ENCODE measurements at places on chromosomes 7 and 10.

GRCh38 chr10:63700631-63701156, 179.5 kb downstream of the REEP3 start:
- no peaks in the 10 kb centered on the region for H3K36me3 ChIP-seq
- H3K27ac ChIP-seq: peak overlapping the region; percentile 84
- DNase-seq: no peak
- H3K4me1 ChIP-seq: peaks cover 49% of the 10 kb centered on the region
- no peaks in the 10 kb centered on the region for H3K27me3 ChIP-seq

DNA sequence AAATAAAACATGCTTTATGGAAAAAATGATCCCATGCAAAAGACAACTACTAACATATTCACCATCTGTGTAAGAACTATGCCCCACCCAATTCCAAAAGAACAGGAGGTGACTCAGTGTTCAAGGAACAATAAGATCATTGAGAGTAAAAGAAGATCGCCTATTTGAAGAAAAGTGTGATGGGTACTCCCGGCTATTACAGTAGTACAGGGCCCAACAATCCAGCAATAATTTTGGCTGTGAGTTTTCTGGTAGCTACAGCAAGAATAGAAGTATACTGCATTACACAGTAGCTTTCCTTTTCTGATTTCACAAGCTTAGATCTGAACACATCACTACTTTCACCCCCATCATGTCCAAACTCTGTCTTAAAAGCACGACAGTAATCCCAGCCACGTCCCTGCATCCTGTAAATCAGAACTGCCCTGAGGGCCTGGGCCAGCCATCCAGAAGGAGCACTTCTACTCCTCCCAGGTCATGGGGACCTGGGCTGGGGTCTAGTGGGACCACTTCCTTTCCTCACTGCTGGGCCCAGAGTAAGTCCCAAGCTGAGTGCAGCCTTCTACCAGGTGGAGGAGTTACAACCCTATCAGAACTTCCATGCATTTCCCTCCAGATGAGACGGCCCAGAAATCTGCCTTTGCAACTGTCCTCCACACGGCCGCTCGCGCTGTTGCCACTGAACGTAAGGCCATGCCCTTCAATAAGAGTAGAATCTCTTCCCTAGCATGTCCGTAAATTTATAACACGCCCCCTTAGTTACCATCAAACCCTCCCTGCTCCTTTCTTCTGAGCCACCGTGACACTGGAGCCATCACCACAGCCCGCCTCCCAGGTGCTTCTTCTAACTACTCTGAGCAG, 7.9 kb downstream of the ESYT2 start:
- no peaks in the 10 kb centered on the region for H3K36me3 ChIP-seq
- peaks cover 78% of the 10 kb centered on the region for H3K4me1 ChIP-seq
- H3K27ac ChIP-seq: peak overlapping the region; percentile 99
- DNase-seq: peak; percentile 77
- H3K4me3 ChIP-seq: peak overlapping the region; percentile 56

- H3K36me3 ChIP-seq: no peaks in the 10 kb centered on the region
- no peak overlapping the region for H3K4me3 ChIP-seq
- DNase-seq: no peak
Observed at GRCh38 chr10:106179430-106179829, 985.1 kb downstream of the SORCS1 start.

- no peaks in the 10 kb centered on the region for H3K27me3 ChIP-seq
- DNase-seq: no peak
- no peak overlapping the region for H3K27ac ChIP-seq
- no peaks in the 10 kb centered on the region for H3K36me3 ChIP-seq
- H3K4me1 ChIP-seq: no peaks in the 10 kb centered on the region
Observed at GRCh38 chr7:52685333-52685732, 350.1 kb upstream of the POM121L12 start.

- H3K36me3 ChIP-seq: no peaks in the 10 kb centered on the region
- H3K27me3 ChIP-seq: peaks cover 28% of the 10 kb centered on the region
- no peak overlapping the region for H3K27ac ChIP-seq
- no peak for DNase-seq
- no peak overlapping the region for H3K4me3 ChIP-seq
Observed at GRCh38 chr7:15682751-15683245, 3.7 kb downstream of the MEOX2 start.

GRCh38 chr10:61796785-61797184, 104.7 kb upstream of the ARID5B start:
- H3K27ac ChIP-seq: peak overlapping the region; percentile 23
- no peaks in the 10 kb centered on the region for H3K36me3 ChIP-seq
- H3K27me3 ChIP-seq: no peaks in the 10 kb centered on the region
- 0 out of 2 replicates have a peak, but pooled peaks cover 3% of the 10 kb centered on the region for H3K4me1 ChIP-seq
